CD4-positive, alpha-beta memory T cell (primary cell): ENCODE measurements at places on chromosomes 7 and 10.

DNA sequence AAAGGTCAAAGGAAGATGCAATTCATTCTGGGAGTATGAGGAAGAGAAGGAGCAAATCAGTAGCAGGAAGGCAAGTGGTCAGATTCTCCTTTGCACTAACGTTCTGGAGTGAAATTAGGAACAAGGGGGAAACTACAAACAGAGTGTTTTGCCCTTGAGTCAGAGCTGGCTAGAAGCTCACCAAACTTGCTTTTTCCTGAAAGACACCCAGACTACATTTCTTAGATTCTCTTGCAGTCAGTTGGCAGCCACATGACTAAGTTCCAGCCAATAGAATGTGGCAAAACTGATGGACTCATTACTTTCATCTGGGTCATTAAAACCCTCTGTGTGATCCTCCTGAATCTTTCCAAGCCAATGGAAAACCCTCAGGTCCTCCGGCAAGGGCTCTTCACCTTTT lies 18.6 kb upstream of the DLX5 start:
- no peak for DNase-seq

- no peak for DNase-seq
Measured at GRCh38 chr10:113052076-113052830, 102.2 kb downstream of the TCF7L2 start.

DNA sequence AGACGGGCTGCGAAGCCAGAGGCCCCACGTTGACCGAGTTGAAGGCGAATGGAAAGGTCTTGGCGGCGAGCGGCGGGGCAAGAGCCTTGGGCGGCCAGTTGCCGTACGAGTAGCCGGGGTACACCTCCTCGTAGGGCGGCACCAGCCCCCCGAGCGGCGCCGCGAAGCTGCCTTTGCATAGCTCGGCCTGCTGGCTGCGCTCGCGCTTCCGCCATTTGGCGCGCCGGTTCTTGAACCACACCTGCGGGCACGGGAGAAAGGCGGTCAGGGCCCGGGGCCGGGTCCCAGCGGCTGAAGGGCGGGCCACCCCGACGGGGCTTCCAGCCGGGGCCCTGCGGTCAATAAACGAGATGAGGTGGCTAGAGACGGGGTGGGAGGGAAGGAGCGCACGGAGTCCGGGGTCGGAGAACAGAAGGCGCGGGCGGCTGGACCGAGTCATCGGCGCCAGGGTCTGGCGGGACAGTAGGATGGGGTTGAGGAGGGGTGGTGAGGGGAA lies 4.8 kb downstream of the ELOVL3 start:
- peak; percentile 46 for DNase-seq

- no peak for DNase-seq
Measured at GRCh38 chr10:58723186-58723585, 210.5 kb downstream of the BICC1 start.

- peak; percentile 94 for DNase-seq
Measured at GRCh38 chr10:24724381-24725228, 918 bp upstream of the ARHGAP21 start.

DNA sequence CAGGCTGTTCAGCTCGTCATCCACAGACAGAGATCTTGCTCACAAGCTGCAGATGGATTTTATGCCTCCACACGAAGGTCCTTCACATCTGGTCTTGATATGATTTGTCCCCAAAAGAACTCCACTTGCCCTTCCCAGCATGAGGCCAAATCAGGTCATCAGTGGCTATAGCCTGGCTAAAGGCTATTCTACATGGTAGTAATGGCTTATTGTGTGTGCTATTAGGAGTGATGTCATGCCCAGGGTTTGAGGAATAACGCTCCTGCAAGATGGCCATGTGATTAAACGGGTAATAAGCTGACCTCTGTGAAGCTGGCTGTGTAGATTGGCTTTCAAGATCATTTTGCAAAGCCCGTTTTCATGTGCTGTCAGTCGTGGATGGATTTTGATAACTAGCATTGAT lies 313.8 kb downstream of the FRMD4A start:
- DNase-seq: no peak

- DNase-seq: peak; percentile 46
Measured at GRCh38 chr7:143372070-143372469, 9.1 kb upstream of the ZYX start.

DNA sequence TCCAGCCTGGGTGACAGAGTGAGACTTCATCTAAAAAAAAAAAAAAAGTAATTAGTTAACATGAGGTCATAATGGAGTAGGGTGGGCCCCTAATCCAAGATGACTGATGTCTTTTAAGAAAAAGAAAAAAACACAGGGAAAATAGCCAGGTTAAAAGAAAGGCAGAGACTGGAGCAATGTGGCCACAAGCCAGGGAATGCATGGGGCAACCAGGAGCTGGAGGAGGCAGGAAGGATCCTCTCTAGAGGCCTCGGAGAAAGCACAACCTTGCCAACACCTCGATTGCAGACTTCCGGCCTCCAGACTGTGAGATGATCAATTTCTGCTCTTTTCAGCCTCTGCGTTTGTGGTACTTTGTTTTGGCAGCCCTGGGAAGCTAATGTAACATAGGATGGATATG lies 121.5 kb downstream of the ITIH5 start:
- no peak for DNase-seq

DNA sequence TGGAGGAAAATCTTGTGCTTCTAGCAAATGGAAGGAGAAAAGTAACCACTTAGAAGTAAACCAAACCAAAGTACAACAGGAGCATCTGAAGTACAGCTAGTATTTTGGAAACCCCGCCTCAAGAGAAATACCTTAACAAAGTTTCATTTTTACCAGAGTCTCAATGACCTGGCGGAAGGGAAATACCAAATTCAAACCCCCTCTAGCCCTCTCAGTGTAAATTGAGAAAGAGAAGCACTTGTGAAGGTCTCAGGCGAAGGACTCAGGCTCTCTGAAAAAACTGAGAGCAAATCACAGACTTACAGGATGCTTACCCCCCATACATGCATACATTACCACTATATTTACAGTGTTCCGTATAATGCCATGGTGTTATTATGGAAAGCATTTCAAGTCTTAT lies 70.1 kb downstream of the ZPBP start:
- DNase-seq: no peak

GRCh38 chr10:31875608-31876007 lies 53.0 kb downstream of the ARHGAP12 start:
- no peak for DNase-seq

GRCh38 chr10:119466655-119467054 lies 75.9 kb downstream of the RGS10 start:
- peak; percentile 61 for DNase-seq

- no peak for DNase-seq
Measured at GRCh38 chr7:30634193-30634626, 39.5 kb downstream of the GARS1 start.

GRCh38 chr7:555551-556160 lies 36.0 kb upstream of the PDGFA start:
- no peak for DNase-seq

DNA sequence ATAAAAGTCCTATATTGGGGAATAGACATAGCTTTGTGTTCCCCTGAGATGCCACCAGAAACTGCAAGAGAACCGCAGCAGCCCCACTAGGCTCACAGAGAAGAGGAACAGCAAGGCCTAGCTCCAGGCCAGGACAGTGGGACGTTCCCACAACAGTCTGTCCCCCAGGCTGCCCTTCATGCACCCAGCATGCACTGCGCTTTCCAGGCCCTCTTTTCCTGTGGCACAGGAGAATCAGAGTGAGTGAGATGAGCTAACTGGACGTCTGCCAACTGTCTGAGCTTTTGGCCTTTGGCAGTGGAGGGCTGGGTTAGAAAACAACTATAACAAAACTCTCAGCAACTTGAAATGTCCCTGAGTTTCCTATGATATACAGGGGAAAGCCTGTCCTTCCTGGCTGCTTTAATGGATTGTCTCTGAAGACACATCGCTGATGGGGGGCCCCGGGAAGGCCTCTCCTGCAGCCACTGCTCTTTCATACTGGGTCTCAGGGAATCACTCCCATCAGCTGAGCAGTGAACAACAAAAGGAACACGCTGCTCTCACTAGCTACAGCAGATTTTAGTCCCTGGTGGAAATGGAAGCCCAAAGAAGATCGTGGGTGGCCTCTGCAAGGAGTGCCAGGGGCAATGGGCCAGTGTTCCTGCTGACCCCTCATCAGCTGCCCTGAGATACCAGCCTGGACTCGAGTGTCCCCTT lies 53.5 kb downstream of the PODXL start:
- no peak for DNase-seq

GRCh38 chr10:69464401-69464800 lies 13.1 kb downstream of the TSPAN15 start:
- no peak for DNase-seq

GRCh38 chr10:46247808-46248569 lies 38.8 kb upstream of the ANTXRL start:
- no peak for DNase-seq

- DNase-seq: no peak
Measured at GRCh38 chr10:77416311-77417135, 221.1 kb downstream of the KCNMA1 start.
